ENCODE measurements at places on chromosomes 7 and 10. TPM values are rescaled to one million over a fixed set of nuclear protein-coding genes. Genes with fewer than 3 reads are reported as not detected.

SH2D4B gene
- total RNA-seq, result not detected

GRCh38 chr10:8439040-8439439, 384.6 kb downstream of the GATA3 start:
- DNase-seq, result no peak

- DNase-seq, result no peak
These were observed 50.0 kb downstream of the SLC37A3 start for GRCh38 chr7:140348161-140348849.

DNA sequence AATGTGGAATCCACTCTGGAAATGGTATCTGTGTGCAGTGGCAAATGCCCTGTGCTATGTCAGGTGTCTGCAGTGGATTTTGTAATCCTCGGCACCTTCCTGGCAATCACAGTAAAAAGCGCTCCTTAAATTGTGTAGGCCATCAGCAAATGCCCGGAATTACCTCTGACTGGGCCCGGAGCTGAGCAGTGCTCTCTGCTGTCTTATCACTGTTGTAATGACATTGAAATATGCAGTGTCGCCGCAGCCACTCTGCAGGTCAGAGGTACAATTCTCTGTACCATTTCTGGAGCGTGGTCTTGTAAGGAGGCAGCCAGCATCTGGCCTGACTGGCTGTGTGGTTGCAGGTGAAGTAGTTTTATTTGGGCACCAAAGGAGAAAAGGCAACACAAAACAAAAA, 416.4 kb upstream of the MKI67 start:
- DNase-seq, result no peak

DNA sequence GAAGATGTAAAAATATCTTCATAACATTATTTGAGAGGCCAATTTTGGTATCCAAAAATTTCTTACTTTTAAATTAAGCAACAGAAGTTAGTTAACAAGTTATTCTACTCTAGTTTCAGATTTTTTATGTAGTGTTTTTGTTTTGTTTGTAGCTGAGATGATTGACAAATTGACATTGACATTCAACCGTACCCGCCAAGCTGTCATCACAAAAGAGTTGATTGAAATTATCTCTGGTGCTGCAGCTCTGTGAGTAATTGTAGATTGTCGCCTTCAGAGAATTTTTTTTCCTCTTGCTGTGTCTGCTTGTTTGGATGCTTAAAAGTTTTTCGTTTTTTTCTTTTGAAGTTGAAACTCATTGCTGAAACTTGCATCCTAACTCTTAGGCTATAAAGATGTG, 14.6 kb downstream of the ATP5F1C start:
- DNase-seq, result no peak

FEZF1 gene
- not detected for total RNA-seq

HOGA1 gene
- total RNA-seq, result 0.53 TPM

PDK4 gene
- total RNA-seq, result not detected

- no peak for DNase-seq
These were observed 14.0 kb downstream of the NEURL1 start for GRCh38 chr10:103507235-103508191.

ABCB1 gene
- not detected for total RNA-seq

SLIT1 gene
- total RNA-seq, result not detected

- no peak for DNase-seq
These were observed 144.0 kb downstream of the CALN1 start for GRCh38 chr7:72268090-72268489.

DNA sequence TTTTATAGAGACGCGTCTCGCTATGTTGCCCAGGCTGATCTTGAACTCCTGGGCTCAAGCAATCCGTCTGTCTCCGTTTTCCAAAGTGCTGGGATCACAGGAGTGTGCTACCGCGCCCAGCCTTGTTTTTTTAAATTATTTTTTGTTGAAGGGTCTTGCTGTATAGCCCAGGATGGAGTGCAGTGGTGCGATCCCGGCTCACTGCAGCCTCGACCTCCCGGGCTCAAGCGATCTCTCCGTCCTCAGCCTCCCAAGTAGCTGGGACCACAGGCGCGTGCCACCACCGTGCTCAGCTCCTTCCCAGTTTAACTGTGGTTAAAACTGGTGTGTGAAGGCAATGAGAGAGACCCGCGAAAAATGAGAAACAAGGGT, 11.0 kb upstream of the HNRNPF start:
- DNase-seq, result no peak

RRP12 gene
- 75.5 TPM for total RNA-seq

NAT16 gene
- not detected for total RNA-seq

ANLN gene
- total RNA-seq, result 133 TPM

AGAP3 gene
- 45.3 TPM for total RNA-seq

GRCh38 chr7:134847851-134848588, 68.6 kb downstream of the CALD1 start:
- no peak for DNase-seq

DNA sequence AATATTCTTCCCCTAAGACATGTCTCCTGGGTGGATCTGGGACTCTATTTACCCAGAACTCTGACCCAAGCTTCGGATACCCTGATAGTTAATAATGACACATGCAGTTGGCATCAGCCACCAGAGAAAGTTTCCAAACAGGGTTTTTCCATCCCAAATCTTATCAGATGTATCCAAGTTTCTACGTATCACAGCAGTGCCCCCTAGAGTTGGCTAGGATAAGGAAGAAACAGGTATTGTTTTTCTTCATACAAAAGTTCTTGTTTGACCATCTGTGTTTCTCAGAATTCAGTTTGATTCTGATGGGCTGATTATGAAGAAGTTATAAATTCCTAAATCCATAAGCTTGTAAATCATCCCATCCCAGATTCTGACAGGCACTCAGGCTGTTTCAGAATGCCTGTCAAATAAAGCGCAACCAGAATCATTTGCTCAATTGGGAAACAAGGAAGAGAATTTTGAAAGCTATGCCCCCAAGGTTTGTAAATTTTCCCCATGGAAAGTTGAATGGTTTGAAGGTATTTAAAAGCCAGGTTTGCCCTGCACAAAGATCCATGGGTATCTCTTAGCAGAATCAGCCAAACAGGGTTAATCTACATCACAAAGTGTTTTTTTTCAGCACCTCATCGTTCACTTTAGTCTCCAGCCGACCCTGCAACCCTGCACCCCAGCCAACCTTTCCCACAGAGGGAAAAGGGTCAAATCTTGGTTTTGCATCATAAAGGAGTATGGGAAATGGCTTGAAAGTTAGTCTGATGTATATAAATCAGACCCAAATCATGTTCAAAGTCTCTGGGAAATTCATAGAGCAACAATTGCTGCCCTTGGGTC, 47.4 kb downstream of the NRAP start:
- DNase-seq, result no peak

METTL27 gene
- total RNA-seq, result 14.4 TPM

DNA sequence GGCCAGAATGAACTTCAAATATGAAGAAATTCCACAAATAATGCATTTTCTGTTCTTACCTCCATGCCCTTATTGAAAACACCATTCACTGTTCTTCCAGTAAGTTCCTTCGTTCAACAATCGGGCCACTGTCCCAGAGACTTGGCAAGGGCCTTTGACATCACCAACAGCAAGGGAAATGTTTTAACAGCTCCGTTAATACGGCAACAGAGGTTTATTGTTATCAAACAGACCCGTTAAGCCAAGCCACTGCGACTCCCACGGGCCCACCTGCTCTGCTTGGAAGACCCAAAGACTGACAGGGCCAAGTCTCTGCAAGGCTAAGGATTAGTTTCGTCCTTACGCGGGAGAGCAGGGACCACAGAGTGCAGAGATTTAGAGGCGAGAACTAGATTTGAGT, 43.4 kb upstream of the LYZL1 start:
- no peak for DNase-seq

DNA sequence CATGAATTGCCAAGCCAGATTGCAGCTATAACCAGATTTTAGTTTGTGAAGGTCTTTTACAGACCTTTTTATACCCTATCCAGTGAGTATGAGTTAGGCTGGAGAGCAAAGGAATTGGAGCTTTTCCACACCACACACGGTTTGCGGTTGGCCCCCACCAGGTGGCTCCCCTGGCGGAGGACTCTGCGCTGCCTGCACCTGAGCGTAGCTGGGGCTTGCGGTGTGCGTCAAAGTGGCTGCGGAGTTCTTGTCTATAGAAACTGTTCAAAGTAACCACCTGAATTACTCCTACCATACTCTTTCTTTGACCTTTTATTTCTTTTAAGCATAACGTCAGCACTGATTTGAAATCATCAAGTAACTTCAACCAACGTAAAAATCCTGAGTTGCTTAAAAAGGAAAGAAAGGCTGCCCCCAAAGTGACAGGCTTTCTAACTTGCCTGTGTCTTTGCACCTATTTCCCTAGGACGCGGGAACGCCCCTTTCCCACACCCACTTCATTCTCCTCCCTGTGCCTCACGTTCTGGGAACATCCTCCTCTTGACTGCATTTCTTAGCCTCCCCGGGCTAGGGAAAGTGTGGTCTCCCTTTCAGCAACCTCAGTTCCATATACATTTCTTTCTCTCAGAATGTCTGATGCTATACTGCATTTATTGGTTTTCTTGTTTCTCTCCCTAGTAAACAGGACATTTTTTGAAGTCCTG, 47.6 kb upstream of the TMEM72 start:
- no peak for DNase-seq

C10orf105 gene
- not detected for total RNA-seq

ADD3 gene
- 25.8 TPM for total RNA-seq

DNA sequence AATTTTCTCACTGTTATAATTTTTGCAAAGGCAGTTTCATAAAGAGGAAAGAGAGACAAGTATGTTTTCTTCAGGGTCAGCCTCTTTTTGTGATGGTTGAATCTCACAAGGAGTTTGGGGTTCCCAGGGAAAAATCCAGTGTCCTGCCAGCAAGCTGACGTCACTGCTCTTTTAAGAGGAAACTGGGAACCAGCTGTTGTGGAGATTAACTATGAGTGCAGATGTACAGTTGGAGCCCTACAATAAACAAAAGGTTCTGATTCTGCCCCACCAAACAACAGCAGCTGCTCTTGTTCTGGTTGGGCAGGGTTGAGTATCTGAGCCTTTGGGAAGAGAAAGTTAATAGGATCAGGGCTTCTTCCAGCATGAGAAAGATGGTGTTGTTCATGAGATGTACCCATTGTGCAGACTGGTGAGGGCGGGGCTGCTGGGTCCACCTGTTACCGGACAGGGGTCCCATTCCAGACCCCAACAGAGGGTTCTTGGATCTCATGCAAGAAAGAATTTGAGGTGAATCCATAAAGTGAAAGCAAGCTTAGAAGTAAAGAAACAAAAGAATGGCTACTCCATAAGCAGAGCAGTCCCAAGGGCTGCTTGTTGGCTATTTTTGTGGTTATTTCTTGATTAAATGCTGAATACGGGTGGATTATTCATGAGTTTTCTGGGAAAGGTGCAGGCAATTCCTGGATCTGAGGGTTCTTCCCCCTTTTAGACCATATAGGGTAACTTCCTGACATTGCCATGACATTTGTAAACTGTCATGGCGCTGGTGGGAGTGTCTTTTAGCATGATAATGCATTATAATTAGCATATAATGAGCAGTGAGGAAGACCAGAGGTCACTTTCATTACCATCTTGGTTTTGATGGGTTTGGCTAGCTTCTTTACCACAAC, 12.5 kb downstream of the PRF1 start:
- DNase-seq, result no peak

DNA sequence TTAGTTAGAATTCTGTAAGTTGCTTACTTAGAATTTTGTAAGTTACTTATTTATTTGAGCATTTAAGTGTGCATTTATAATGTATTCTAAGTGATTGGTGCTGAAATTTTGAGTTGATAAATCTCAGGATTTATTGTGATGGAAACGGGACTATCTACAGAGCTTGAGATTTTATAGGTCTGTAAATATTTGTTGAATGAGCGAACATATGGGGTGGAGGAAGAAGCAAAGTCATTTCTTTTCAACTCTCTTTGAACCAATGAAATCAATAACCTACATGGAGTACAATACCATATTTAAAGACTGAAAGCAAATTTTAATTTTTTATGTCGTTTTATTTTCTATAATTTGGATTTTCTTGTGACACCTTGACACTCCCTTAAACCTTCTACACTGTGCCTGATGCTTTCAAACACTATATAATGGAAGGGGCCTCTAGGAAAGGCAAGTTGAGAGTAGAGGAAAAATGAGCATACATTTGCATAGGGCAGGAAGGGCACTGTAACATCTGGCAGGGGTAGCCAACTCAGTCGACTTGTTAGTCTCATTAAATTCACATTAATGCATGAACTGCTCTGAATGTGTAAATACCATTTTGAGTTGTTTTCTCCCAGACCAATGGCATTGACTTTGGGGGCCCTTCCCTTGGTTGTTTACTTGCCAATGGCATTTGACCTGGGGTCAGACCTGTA, 204.2 kb downstream of the DYNC1I1 start:
- DNase-seq, result no peak

DNA sequence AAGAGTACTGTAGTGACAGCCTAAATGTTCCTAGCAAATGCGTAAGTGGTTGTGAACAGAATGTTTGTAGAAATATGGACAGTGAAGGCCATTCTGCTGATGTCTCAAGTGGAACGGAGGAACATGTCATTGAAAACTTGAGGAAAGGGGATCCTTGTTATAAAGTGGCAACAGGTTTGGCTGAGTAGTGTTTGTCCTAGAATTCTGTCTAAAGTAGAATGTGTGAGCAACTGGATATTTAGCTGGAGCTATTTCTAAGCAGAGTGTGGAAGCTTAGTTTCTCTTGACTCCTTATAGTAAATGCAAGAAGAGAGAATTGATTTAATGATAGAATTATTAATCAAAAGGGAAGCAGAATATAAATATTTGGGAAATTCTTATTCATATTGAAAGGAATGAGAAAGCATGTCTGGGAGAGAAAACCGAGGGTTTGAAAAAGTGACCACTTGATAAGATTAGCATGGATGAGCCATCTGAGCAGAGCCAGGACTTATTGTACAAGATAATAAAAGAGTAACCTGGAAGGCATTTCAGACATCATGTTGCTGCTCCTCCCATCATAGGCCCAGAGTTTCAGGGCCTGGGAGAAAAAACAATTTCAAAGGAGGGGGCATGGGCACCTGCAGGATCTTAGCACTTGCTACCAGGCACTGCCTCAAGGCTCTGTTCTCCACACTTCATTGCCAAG, 276.1 kb downstream of the BMPER start:
- DNase-seq, result no peak

DNA sequence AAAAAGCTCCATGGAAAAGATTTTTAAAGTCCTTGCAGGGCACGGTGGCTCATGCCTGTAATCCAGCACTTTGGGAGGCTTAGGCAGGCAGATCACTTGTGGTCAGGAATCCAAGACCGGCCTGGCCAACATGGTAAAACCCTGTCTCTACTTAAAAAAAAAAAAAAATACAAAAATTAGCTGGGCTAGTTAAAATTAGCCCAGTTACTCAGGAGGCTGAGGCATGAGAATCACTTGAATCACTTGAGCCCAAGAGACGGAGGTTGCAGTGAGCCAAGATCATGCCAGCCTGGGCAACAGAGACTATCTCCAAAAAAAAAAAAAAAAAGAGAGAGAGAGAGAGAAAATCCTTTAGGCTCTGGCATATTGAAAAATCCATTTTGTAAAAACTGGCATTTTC, 61.9 kb downstream of the CCDC6 start:
- DNase-seq, result no peak

- peak; percentile 70 for DNase-seq
These were observed 305.9 kb upstream of the RNF32 start for GRCh38 chr7:156334636-156335035.

DNA sequence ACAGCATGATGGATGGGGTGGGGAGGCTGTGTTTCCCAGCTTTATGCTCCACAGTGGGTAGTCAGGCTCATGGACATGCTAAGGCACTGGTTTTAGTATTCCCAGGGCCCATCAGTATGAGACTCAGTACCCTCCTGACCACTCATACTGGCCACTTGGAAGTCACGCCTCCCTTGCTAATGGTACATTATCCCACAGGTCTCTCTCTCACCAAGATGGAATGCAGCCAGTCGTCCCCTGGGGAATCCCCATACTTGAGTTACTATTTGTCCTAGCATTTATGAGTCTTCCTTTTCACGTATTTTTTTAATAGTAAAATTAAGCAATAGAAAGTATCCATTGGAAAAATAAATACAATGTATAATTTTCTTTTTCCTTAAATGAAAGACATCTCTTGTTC, 80.6 kb upstream of the TBX20 start:
- peak; percentile 9 for DNase-seq

All from HT1080 (cell line).